LHCN-M2 (cell line): ENCODE measurements at places on chromosomes 7 and 10.
A peak's percentile ranks its signal among the peaks of the same experiment; 100 is the strongest.

GRCh38 chr7:56046721-56047445 is 4.4 kb downstream of the PSPH start:
- DNase-seq, result peak; percentile 95

DNA sequence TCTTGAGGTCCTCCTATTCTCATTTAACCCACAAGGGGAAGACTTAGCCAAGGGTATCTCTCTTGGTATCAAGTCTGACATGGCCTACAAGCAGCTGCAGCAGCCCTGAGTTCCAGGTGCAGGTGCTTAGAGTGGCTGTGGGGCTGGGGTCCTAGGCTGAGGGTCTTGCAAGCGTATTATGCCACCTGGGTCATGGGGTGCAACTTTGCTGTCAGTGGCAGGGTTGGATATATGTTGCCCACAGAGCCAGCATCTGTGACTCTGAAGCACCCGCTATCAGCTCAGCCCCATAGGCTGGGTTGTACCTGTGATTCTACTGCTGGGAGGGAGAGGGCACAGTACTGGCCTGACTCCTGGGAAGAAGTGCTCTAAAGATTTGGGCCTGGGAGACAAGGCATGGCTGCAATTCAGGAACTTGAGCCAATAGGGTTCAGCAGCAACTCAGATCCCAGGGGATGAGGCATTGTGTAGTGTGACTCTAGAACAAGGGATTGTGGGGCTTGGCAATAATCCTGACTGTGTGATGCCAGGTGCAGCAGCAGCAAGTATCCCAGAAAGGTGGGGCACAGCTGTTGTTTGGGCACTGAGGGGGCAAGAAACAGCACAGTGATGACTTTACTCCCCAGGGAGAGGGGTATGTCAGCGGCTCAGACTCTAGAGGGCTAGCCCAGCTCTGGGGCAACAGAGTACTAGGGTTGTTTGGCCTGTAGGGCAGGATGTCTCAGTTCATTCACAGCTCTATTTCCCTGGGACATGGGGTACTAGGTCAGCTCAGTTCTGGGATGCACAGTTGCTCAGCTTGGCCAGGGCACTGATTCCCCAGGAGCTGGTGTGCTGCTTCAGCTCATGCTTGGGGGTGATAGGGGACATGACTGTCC is 41.4 kb downstream of the NEURL1 start:
- DNase-seq, result peak; percentile 45

- DNase-seq, result no peak
These were observed 1012.5 kb downstream of the DNAJB9 start for GRCh38 chr7:109582211-109582610.

DNA sequence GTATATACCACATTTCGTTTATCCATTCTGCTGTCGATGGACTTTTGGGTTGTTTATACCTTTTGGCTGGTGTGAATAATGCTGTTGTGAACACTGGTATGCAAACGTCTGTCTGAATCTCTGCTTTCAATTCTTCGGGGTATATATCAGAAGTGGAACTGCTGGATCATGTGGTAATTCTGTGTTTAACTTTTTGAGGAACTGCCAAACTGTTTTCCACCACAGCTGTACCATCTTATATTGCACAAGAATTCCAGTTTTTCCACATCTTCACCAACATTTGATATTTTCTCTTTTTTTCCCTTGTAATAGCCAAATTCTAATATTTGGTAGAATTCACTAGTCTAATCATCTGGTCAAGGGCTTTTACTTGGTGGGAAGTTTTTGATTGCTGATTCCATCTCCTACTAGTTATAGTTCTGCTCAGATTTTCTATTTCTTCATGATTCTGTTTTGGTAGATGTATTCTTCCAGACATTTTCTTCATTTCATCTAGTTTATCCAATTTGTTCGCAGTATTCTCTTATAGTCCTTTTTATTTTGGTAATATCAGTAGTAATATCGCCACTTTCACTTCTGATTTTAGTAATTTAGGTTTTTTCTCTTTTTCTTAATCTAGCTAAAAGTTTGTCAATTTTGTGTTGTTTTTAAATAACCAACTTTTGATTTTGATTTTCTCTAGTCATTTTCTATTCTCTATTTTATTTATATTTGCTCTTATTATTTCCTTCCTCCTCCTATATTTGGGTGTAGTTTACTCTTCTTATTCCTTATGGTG is 271.2 kb downstream of the ZEB1 start:
- DNase-seq, result peak; percentile 26

DNA sequence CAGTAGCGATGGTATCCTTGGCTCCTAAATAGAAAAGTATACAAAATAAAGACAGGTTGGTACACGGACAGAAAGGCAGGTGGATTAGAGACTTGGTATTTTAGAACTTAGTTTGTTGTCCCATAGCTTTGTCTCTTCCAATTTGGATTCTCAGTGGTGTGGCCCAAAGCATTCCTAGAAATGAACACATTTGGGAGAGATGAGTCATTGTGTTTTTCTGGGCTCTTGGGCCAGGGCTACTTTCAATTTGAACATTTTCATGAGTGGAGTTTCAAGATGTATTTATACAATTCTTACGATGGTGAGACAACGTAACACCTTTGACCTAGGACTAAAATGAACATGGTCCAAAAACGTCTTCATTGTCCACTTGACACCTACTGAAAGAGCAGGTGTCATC is 225.1 kb upstream of the YAE1 start:
- no peak for DNase-seq

GRCh38 chr10:11689945-11690736 is 52.0 kb upstream of the ECHDC3 start:
- no peak for DNase-seq

GRCh38 chr7:79513261-79513660 is 59.8 kb upstream of the MAGI2 start:
- DNase-seq, result no peak

- no peak for DNase-seq
These were observed 38.2 kb downstream of the PROSER2 start for GRCh38 chr10:11861341-11861740.

DNA sequence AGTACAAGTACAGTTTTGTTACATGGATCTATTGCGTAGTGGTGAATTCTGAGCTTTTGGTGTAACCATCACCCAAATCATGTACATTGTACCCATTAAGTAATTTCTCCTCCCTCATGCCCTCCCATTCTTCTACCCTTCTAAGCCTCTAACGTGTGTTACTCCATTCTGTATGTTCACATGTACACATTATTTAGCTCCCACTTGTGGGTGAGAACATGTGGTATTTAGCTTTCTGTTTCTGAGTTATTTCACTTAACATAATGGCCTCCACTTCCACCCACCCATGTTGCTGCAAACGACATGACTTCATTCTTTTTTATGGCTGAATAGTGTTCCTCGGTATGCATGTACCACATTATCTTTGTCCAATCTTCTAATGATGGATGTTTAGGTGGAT is 251.3 kb downstream of the CAMK1D start:
- DNase-seq, result no peak

GRCh38 chr10:121043124-121043849 is 192.1 kb downstream of the WDR11 start:
- DNase-seq, result no peak

DNA sequence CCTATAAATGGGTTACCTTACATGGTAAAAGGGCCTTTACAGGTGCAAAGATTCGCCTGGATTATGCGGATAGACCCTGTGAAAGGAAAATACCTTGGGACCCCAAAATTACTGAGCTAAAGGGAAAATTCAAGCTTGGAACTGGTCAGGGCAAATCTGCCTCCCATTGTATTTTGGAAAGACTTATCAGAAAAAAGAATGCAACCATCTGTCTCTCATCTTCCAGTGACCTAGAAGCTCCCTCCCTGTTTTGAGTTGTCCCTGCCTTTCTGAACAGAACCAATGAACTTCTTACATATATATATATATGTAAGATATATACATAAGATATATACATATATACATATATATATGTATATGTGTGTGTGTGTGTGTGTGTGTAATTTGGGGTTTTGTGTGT is 583.8 kb downstream of the CALN1 start:
- no peak for DNase-seq

- DNase-seq, result no peak
These were observed 251.6 kb downstream of the TCERG1L start for GRCh38 chr10:131059881-131060280.

DNA sequence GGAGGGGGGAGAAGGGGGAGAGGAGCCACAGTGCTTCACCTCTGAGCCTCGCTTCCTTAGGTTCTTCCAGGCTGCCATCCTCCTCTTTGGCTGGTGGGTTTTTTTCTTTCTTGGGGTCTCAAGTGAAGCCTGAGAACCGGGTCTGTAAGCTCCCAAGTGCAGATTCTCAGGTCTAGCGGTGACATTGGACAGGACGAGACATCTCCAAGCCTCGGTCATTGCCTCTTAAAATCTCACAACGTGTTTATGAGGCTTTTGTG is 817 bp upstream of the IL15RA start:
- DNase-seq, result no peak

DNA sequence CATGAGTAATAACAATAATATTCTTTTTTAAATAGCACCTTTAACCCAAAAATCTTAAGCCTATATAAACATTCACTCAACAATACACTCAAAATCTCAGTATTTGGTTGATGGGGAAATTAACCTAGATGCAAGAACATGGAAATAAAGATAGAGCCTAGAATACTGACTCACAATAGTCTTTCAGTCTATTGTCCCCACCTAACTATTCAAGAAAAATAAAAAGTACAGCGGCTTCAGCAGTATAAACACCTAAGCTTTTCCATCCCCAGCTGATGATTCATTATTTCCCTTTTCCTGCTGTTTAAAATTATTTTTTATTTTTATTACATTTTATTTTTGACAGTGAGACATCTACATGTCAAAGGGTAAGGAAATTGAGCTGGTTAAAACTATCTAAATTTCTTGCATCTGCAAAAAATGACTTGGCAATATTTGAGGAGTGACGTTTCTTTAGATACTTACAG is 201.4 kb downstream of the FZD1 start:
- DNase-seq, result peak; percentile 24

GRCh38 chr7:1514407-1514806 is 10.2 kb upstream of the INTS1 start:
- DNase-seq, result no peak

DNA sequence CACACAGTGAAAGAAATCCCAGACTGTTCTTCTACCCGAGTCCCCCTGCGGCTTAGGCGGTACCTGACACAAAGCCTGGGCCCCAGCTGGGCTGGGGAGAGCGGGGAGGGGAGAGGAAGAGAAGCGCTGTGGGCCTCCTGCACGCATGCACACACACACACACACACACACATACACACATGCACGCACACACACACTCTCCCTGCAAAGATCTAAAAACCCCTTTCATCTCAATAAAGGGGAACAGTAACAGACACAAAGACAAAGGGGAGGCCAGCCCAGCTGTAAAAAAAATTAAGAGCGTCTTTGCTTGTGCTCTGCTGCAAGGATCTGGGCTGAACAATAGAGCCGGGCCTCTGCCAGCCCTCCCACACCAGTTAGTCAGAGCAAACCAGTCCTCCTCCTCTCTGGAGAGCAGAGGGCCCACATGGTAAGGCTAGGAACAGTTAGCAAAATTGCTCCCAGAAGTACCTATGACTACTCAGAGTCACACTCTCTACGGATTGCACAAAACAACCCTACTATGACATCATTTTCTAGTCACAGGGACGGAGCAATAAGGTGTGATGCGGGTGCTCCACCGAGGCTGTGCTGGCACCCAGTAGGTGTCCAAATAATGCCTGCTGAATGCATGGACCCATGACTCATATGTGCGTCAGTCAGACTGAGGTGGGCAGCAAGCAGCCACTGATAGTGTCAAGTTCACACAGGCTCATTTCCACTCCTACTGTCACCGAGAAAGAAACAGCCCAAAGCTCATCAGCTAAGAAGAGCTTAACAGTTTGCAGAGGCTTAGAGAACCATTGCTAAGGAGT is 9.2 kb downstream of the ITPRIP start:
- DNase-seq, result peak; percentile 91

DNA sequence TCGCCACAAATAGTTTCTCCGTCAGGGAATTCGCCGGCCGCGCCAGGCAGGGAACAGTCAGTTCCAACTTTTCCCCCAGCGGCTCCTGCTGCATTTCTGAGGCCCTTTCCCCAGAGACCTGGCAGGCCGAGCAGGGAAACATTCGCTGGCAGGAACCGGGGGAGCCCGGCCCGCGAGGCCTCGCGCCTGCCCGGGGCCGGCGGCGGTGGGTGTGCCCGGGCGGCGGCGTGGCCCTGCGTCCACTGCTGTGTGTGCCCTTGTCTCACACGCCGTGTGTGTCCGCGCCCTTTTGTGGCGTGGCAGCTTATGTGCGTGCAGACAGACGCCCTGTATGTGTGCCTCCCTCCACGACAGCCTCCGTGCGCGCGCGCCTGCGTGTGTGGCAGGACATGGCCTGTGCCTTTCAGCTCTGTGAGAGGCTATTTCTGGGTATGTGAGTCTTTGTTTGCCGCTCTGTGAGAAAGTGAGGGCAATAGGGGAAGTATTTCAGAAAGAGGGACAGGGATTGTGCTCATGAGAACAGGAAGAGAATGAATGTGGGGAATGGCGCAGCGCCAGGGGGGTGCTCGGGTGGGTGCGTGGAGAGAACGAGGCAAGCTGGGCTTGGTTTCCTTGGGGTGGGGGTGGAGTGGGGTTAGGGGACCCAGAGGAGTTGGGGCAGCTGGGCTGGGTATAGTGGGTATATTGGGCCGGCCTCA is 689 bp upstream of the SMARCD3 start:
- DNase-seq, result peak; percentile 84

- DNase-seq, result peak; percentile 70
These were observed 240.6 kb downstream of the DGKI start for GRCh38 chr7:137606061-137606674.

DNA sequence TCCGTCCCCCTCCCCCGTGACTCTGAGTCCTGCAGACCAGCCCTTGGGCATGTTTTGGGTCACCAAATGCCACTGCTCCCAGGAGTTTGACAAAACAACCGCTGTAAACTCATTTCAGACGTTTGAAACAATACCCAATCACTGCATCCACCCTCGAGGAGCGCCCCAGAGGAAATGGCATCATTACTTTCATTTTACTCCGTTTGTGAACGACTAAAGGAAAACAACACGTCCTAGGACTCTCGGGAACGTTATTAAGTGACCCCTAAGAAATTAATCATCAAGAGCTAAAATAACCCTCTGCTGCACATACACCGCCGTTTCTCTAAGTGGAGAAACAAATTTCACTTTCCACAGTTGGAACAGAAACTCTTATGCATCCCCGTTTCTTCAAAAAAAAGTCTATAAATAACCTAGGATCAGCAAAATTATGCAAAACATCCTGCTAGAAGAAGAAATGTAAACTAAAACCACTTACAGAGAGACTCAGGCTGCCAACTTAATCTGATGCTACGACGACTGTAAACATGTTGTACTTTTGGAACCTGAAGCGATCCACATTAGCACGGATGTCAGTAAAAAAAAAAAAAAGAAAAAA is 109.9 kb upstream of the EFCAB10 start:
- DNase-seq, result peak; percentile 51

- peak; percentile 55 for DNase-seq
These were observed 138.2 kb downstream of the SVIL start for GRCh38 chr10:29496341-29497162.
